ENCODE measurements at places on chromosomes 4 and X.

- no peak for DNase-seq
Measured at GRCh38 chrX:18676470-18676869, 4.6 kb upstream of the RS1 start.

DNA sequence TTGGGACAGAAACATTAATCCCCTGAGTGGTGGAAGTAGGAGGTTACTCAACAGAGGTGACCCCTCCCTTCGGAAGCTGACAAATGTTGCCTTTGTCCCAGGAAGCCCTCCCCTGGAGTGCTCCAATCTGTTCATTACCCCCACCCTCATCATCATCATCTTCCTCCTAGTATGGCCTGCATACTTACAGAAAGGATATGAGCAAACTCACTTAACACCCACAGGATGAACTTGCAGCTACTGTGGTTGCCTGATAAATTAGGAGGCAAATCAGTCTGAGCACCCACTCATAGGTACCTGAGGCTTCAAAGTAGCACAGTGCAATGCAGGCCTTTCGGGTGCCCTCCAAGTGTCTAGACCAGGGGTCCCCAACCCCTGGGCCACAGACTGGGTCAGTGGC, 236.7 kb upstream of the GATB start:
- DNase-seq: no peak

GRCh38 chr4:25531272-25531671, 124.4 kb upstream of the SLC34A2 start:
- DNase-seq: no peak

DNA sequence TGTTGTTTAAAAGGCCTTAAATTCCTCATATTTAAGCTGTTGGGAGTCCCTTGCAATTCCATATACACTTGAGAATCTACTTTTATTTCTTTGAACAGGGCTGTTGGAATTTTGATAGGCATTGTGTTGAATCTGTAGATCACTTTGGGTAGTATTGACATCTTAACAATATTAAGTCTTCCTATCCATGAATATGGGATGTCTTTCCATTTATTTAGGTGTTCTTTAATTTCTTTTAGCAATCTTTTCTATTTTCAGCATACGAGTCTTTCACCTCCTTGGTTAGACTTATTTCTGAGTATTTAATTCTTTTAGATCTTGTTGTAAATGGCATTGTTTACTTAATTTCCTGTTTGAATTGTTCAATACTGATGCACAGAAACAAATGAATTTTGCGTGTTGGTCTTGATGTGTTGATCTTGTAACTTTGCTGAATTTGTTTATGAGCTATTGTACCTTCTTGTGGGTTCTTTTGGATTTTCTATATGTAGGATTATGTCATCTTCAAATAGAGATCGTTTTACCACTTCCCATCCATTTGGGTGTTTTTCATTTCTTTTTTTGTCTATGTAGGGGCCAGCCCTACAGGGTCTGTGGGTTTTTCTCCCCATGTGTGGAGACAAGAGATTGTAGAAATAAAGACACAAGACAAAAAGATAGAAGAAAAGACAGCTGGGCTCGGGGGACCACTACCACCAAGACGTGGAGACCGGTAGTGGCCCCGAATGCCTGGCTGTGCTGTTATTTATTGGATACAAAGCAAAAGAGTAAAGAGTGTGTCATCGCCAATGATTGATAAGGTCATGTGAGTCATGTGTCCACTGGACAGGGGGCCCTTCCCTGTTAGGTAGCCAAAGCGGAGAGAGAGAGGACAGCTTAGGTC, 18.2 kb upstream of the CTBP1 start:
- DNase-seq: no peak

DNA sequence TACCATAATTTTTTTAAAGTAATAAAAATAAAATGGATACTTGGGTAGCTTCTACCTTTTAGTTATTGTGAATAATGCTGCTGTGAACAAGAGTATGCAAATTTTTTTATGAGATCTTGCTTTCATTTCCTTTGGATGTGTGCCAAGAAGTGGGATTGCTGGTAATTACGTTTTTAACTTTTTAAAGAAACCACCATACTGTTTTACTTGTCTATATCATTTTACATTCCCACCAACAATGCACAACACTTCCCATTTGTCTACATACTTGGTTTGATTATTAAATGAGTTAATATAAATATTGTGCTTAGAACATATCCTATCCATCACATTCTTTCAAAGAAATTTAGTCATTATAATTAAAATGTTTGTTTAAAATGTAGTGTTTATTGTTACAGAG, 3.9 kb upstream of the SULT1B1 start:
- DNase-seq: no peak

DNA sequence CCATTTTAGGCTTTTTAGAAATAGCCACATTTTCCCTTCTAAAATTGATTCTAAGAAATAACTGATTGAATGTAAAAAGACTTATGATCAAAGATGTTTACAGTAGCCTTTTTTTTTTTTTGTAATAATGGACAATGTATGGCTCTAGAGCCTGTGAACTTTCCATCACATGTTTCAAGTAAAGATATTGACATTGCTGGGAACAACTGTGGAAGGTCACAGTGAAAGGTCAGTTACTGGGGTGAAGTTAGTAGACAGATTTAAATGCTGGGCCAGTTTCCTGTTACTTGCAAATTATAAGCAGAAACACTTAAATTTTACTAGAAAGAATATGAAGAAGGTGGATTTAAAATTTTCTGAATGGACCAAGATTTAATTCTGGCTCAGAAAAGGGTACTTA, 18.4 kb downstream of the PAGE2 start:
- DNase-seq: no peak

DNA sequence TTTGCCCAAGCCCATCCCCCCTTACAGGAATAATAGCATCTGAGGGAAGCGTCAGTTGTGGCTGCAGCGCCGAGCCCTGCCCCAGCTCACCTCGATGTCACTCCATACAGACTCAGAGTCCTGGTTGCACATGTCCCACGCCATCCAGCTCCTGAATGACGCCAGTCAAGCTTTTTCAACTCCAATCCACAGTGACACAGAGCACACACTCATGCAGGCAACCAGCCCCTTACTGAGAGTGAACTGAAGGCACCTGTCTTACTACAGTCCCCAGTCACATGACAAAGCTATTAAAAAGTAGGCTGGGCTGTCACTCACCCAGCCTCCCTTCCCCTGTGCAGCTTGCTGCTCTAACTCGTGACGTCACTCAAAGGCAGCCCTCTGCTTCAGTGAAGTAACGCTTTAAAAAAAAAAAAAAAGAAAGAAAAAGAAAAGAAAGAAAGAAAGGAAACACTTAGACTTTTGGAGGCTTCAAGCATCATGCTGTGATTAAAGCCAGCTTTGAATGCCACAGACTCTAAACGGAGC, at the start of gene PPARGC1A:
Gene PPARGC1A, minus strand, starts transcription at position 234 of the 528 bp plus-strand sequence. Its CDS starts 90 bp downstream, at position 144.
- peak; percentile 1 for DNase-seq

- peak; percentile 73 for DNase-seq
Measured at GRCh38 chrX:109485470-109486340, 3.8 kb upstream of the GUCY2F start.

- DNase-seq: no peak
Measured at GRCh38 chr4:11532138-11532537, 103.4 kb upstream of the HS3ST1 start.

DNA sequence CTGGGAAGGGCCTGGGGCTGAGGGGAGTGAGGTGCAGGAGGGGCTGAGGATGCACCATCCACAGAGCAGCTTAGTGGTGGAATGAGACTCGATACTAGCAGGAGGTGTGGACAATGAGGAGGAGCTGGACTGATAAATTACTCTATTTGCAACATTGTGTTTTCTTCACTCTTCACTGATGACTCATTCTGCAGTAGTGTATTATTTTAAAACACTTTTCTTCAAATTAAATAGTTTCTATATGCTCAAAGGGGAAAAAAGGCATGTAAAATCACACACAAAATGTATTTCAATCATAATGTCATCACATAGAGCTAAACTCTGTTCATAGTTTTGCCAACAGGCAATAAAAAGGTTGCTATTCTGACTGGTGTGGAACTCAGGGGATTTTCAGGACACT, 467.0 kb upstream of the CTSO start:
- DNase-seq: no peak

DNA sequence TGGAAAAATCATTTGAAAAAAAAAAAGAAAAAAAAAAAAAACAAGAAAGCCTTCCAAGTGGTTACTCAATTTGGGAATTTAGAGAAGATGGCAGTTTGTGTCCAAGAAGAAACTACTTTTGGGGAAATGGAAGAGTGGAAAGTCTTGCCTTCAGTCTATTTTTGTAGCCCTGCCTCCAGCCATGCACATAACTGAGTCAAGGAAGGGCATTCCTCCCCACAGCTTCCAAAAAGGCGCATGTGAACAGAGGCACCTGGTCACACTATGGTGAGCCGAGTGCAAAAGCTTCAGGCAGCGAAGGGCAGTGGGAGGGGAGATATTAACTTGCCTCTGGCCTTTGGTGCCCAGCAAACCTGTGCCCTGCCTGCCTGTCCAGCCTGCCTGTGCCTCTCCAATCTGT, 163.7 kb downstream of the SMIM20 start:
- no peak for DNase-seq

DNA sequence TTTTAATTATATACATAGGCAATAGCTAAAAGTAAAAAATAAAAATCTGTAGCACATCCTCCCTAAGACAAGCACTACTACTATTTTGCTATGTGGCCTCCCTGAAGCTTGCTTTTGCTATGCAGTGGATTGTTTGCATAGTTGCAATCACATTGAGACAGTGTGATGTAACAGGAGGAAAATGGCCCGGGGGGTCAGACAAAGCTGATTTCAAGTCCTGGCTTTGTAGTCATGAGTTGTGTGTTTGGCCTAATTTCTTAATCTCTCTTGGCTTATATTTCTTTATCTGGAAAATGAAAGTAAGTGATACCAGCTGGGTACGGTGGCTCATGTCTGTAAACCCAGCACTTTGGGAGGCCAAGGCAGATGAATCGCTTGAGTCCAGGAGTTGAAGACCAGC, 166.6 kb downstream of the LHFPL1 start:
- DNase-seq: no peak

GRCh38 chrX:129875669-129876068, 30.3 kb upstream of the UTP14A start:
- no peak for DNase-seq

All from GM12865 (cell line).